Stimulated activated CD4-positive, alpha-beta T cell treated with anti-CD3 and anti-CD28 coated beads, Interleukin-2, amount 100 ng/mL, for 48 hours (primary cell): ENCODE measurements at places on chromosomes 6 and 20.
A peak's percentile ranks its signal among the peaks of the same experiment; 100 is the strongest.

DNA sequence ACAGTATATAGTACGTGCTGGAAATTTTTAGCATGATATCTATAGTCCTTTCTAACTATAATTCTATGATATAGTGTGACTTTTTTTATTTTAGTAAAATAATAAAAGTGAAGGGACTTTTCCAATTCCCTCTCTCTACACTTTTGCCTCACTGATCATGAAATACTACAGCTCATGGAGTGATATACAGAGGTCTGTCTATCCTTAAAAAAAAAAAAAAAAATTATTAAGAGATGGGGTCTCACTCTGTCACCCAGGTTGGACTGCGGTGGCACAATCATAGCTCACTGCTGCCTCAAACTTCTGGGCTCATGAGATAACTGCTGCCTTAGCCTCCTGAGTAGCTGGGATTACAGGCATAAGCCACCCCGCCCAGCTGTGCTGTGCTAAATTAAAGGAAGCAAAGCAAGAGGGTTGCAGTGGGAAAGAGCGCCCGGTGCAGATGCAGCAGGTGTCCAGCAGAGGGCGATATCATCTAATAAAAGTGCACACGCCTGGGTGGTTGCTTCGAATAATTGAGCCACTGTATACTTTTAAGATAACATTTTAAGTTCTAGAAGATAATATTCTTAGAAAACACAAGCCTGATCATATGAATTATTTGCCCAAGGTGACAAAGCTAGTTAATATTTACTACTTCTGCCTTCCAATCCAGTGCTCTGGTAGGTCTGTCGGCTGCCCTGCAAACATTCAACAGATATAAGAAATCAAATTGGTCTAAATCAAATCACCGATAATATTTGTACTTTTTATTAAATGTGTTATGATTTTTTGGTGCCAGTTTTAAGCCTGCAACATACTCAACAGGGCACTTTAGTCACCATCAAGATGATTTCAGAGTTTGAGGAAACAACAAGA lies 94.9 kb upstream of the NT5E start:
- DNase-seq, result peak; percentile 45

DNA sequence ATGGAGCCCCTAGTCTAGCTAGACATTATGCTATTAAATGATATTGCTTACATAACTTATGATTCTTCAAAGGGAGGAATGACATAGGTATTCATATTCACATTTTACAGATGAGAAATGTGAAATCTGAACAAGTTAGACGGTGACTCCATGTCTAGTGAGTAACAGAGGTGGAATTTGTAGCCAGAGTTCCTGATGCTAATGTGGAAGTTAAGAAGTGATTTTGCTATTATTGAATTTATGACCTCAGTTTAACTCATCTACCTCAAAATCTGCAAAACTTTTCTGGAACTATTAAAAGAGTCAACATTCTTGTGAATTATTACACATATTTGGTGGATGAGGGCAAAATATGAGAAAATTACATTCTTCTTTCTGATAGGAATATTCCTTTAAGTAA lies 347.6 kb upstream of the MMS22L start:
- DNase-seq, result no peak

GRCh38 chr6:142824426-142824825 lies 120.5 kb downstream of the HIVEP2 start:
- no peak for DNase-seq

DNA sequence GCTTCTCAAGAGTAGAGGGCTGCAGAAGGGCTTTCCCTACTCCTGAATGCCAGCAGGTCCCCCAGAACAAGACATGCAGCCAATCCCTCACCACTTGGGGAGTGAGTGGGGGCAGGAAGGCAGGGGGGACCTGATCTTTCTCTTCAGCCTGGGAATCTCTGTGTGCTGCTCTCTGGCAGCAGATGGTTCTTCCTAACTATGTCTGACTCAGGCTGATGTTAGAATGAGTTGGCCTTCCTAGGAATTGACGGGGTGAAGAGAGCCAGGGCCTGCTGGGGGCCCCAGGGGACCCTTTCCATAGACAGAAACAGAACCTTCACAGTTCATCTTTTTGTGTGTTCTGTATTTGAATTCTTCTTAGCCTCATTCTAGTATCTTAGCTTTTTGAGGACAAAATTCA lies 29.0 kb upstream of the TCP11 start:
- no peak for DNase-seq

DNA sequence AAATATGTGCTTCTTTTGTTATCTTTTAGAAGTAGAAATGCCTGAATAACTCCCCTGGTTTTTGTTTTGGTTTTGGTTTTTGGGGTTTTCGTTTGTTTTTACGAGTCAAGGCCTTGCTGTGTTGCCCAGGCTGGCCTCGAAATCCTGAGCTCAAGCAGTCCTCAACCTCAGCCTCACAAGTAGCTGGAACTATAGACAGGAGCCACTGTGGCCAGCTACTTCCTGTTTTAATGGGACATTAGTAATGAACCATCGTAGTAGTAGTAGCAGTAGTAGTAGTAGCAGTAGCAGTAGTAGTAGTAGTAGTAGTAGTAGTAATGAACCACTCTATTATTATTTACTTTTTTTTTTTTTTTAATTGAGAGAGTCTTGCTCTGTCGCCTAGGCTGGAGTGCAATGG lies 66.0 kb downstream of the UBR2 start:
- no peak for DNase-seq

GRCh38 chr20:34058831-34059230 lies 53.2 kb downstream of the EIF2S2 start:
- DNase-seq, result no peak

GRCh38 chr6:105791583-105792318 lies 294.4 kb upstream of the PRDM1 start:
- no peak for DNase-seq
